ENCODE measurements at places on chromosomes 2 and 18.

GRCh38 chr2:13034861-13035260 lies 318.1 kb downstream of the TRIB2 start:
- H3K36me3 ChIP-seq, result no peaks in the 10 kb centered on the region
- H3K27ac ChIP-seq, result no peak overlapping the region
- no peak for DNase-seq
- no peaks in the 10 kb centered on the region for H3K4me1 ChIP-seq
- no peaks in the 10 kb centered on the region for H3K27me3 ChIP-seq
- H3K4me3 ChIP-seq, result no peak overlapping the region

GRCh38 chr2:74181739-74182138 lies 3.1 kb upstream of the MOB1A start:
- peak; percentile 21 for DNase-seq
- peaks cover 29% of the 10 kb centered on the region for H3K4me1 ChIP-seq
- no peaks in the 10 kb centered on the region for H3K27me3 ChIP-seq

DNA sequence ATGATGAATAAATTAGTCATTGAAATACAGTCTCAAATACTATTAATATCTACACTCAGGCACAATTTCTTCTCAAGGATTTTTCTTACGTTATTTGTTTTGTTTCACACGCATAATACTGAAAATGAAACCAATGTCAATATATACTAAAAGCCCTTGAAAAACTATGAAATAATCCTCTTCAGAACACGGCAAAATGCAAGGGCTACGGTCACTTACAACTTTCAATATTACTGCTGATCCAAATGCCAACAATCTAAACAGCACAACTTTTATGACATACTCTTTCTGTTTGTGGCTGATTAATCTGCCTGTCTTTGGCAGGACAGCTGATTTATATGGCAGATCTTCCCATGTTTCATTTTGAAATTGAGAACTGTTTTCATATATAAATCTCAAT lies 68.3 kb downstream of the LRPPRC start:
- H3K4me1 ChIP-seq, result no peaks in the 10 kb centered on the region
- no peak overlapping the region for H3K4me3 ChIP-seq
- no peak overlapping the region for H3K27ac ChIP-seq
- H3K27me3 ChIP-seq, result no peaks in the 10 kb centered on the region
- DNase-seq, result no peak
- H3K36me3 ChIP-seq, result peaks cover 36% of the 10 kb centered on the region

- no peaks in the 10 kb centered on the region for H3K36me3 ChIP-seq
- DNase-seq, result no peak
- no peak overlapping the region for H3K27ac ChIP-seq
- H3K4me1 ChIP-seq, result no peaks in the 10 kb centered on the region
- no peaks in the 10 kb centered on the region for H3K27me3 ChIP-seq
These were observed 94.5 kb upstream of the CHRNA1 start for GRCh38 chr2:174858745-174859144.

- DNase-seq, result no peak
- H3K4me1 ChIP-seq, result peaks cover 48% of the 10 kb centered on the region
- H3K27ac ChIP-seq, result peak overlapping the region; percentile 51
- H3K36me3 ChIP-seq, result peaks cover 22% of the 10 kb centered on the region
- H3K4me3 ChIP-seq, result no peak overlapping the region
These were observed 93.1 kb downstream of the MBP start for GRCh38 chr18:77039196-77040130.

GRCh38 chr18:46705521-46705920 lies 48.5 kb upstream of the LOXHD1 start:
- DNase-seq, result no peak
- no peaks in the 10 kb centered on the region for H3K36me3 ChIP-seq
- H3K27ac ChIP-seq, result no peak overlapping the region
- no peak overlapping the region for H3K4me3 ChIP-seq

GRCh38 chr2:105760191-105760590 lies 15.5 kb downstream of the NCK2 start:
- H3K36me3 ChIP-seq, result no peaks in the 10 kb centered on the region
- peaks cover 44% of the 10 kb centered on the region for H3K4me1 ChIP-seq
- H3K27ac ChIP-seq, result no peak overlapping the region
- H3K4me3 ChIP-seq, result no peak overlapping the region
- no peak for DNase-seq

GRCh38 chr2:229084447-229084846 lies 186.6 kb downstream of the PID1 start:
- no peaks in the 10 kb centered on the region for H3K4me1 ChIP-seq
- no peak overlapping the region for H3K27ac ChIP-seq
- no peaks in the 10 kb centered on the region for H3K36me3 ChIP-seq

DNA sequence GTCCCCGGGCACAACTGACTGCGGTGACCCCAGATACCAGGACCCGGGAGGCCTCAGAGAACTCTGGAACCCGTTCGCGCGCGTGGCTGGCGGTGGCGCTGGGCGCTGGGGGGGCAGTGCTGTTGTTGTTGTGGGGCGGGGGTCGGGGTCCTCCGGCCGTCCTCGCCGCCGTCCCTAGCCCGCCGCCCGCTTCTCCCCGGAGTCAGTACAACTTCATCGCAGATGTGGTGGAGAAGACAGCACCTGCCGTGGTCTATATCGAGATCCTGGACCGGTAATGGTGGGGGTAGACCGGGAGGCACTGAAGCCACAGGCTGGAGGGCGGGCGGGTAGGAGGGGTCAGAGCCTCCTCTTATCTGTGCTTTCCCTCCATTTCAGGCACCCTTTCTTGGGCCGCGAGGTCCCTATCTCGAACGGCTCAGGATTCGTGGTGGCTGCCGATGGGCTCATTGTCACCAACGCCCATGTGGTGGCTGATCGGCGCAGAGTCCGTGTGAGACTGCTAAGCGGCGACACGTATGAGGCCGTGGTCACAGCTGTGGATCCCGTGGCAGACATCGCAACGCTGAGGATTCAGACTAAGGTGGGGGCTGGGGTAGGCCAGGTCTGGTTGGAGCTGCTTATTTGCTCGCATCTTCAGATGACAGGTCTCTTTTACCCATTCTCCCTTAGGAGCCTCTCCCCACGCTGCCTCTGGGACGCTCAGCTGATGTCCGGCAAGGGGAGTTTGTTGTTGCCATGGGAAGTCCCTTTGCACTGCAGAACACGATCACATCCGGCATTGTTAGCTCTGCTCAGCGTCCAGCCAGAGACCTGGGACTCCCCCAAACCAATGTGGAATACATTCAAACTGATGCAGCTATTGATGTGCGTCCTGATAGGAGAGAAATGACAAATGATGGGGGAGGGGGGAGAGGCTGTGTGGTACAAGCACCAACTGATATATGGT lies 780 bp downstream of the HTRA2 start:
- H3K4me1 ChIP-seq, result peaks cover 31% of the 10 kb centered on the region
- H3K27ac ChIP-seq, result peak overlapping the region; percentile 95
- no peaks in the 10 kb centered on the region for H3K27me3 ChIP-seq
- peak; percentile 76 for DNase-seq
- peak overlapping the region; percentile 92 for H3K4me3 ChIP-seq
- H3K36me3 ChIP-seq, result peaks cover 40% of the 10 kb centered on the region

GRCh38 chr2:238820916-238821315 lies 27.0 kb upstream of the TWIST2 start:
- H3K4me1 ChIP-seq, result no peaks in the 10 kb centered on the region
- H3K27ac ChIP-seq, result no peak overlapping the region
- H3K36me3 ChIP-seq, result no peaks in the 10 kb centered on the region
- no peak for DNase-seq

DNA sequence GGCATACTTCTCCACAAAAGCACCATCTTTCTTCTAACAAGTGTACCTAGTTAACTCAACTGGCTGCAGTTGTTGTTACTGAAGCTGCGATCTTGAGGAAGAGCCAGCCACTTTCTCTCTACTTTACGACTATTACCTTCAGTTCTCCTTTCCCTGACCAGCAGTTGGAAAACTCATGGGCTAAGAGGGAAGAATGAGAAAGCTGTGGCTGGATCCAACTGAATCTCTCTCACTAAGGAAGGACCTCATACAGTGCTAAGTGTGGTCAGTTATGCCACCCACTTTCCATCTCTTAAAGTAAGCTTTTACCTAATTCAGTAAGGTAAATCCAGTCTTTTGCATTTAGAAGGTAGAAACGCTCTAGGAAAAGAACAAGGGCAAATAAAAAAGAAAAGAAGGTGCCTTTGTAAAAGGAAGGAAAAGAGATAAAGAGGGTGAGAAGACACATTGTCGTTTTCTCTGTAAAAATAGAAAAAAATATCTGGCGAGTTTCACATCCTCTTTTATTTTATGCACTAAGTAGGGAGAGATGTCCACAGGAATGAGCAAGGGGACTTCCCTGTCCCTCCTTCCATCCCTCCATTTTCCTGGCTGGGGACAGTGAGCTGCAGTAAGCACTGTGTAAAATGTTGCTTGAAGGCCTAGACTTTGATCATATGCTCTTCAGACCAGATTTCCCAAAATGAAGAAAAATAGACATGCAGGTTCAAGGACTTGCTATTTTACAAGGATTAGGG lies 73.4 kb downstream of the PLEKHM3 start:
- H3K4me1 ChIP-seq, result no peaks in the 10 kb centered on the region
- H3K27me3 ChIP-seq, result no peaks in the 10 kb centered on the region
- H3K27ac ChIP-seq, result no peak overlapping the region
- H3K4me3 ChIP-seq, result no peak overlapping the region
- DNase-seq, result no peak

DNA sequence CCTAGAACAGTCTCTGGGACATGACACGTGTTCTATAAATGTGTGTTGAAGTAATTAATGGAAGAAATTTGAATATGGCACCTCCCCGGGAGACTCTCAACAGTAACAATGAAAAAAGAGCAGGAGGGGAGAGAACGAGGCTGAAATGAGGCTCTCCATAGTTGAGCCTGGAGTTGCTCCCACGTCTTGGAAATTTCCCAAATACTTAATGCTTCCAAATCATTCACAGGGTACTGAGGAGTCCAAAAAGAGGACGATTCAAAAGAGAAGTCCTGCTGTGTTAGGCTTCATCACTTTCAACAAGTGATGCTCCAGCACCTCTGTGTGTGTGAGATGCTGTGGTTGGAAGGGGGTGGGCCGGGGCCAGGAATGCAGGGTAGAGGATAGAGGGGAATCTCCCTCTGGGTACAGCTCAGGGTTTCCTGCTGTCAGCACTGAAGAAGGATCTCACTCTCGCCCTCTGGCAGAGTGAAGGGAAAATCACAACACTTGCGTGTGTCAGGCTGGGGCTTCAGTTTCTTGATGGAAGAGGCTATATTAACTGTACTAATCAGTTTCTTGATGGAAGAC lies 18.1 kb upstream of the ZNF407 start:
- H3K4me1 ChIP-seq, result no peaks in the 10 kb centered on the region
- H3K36me3 ChIP-seq, result no peaks in the 10 kb centered on the region
- no peak overlapping the region for H3K4me3 ChIP-seq
- DNase-seq, result no peak
- H3K27me3 ChIP-seq, result no peaks in the 10 kb centered on the region

Measured in natural killer cell (primary cell).